ENCODE measurements at places on chromosomes 5 and 9.
A peak's percentile ranks its signal among the peaks of the same experiment; 100 is the strongest.

DNA sequence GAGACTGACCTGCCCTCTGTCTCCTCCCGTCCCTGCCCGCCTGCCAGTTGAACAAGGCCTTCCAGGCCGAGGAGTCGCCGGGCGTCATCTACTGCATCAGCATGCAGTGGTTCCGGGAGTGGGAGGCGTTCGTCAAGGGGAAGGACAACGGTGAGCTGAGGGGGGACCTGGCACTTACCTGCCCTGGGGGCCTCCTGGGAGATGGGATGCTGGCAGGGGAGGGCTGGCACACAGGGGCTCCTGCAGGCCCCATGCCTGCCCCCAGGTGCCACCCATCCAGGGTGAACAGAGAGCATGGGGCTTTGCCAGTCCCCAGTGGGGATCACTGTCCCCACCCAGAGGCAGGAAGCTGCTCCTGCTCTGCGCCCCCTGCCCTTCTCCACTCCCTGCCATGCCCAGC is 43.0 kb downstream of the USP20 start:
- DNase-seq, result no peak

- DNase-seq, result no peak
Measured at GRCh38 chr9:91486699-91487497, 63.3 kb upstream of the NFIL3 start.

DNA sequence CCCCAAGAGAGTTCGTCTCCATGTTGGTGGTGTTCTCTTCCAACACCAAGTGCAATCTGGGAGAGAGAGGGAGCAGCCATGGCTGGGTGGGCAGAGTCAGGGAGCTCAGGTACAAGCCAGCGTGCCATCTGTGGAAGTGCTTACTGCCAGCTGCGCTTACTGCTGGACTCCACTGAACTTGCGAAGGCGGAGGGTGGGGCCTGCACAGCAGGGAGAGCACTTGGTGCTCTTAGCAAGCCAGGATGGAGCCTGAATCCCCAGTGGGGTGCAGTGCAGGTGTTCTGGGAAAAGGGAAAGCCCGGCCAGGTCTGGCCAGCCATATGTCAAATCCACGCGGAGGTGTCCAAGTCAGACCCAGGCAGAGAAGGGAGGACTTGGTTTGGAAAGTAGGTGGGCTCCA is 142.0 kb downstream of the FANCC start:
- no peak for DNase-seq

- DNase-seq, result peak; percentile 46
Measured at GRCh38 chr9:120730654-120731514, 16.6 kb upstream of the MEGF9 start.

DNA sequence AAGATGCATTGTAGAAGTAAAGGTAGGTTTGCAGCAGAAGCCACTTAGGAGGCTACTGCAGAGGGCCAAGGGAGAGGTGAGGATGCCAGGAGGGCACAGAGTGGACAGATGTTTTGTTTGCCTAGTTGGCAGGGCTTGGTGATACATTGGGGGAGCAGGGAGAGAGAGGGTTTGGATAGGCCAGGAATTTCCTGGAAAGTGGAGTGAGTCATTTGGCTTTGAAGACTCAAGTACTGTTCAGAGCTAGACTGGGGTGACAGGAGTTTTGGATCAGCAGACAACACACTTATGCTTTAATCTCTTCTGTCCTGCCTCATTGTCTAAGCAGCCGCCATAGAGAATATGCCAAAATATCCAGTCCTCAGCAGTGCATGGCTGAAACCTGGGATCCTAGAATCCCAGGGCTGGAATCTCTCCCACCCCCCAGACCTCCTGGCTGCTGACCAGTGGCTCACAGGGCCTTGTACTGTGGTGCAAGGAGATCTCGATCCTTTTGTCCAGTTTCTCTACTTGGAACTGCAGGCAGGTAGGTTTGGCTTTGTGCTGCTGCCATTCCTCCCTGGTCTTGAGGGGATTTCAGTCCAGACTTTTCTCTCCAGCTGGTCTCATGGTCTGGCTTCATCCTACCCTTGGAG is 11.0 kb downstream of the TMEM268 start:
- DNase-seq, result no peak

- no peak for DNase-seq
Measured at GRCh38 chr9:131813116-131813515, 73.2 kb upstream of the RAPGEF1 start.

GRCh38 chr9:116002181-116002580 is 151.4 kb upstream of the PAPPA start:
- no peak for DNase-seq

Data from LNCaP clone FGC (cell line).